ENCODE measurements at places on chromosomes 4 and X. TPM values are rescaled to one million over a fixed set of nuclear protein-coding genes. Genes with fewer than 3 reads are reported as not detected.
A peak's percentile ranks its signal among the peaks of the same experiment; 100 is the strongest.

GRCh38 chr4:102234243-102234838 lies 110.9 kb downstream of the SLC39A8 start:
- DNase-seq: no peak

GRCh38 chr4:52250154-52250553 lies 199.1 kb downstream of the SPATA18 start:
- peak; percentile 52 for DNase-seq

DNA sequence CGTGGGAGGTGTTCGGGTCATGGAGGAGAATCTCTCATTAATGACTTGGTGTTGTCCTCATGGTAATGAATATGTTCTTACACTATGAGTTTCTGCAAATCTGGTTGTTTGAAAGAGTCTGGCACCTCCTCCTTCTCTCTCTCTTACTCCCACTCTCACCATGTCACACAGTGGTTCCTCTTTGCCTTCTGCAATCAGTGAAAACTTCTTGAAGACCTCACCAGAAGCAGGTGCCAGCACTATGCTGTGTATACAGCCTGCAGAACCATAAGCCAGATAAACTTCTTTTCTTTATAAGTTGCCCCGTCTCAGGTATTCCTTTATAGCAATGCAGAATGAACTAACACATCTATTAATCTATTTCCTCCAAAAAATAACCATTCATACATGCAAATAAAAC lies 275.0 kb downstream of the ANTXR2 start:
- DNase-seq: no peak

- no peak for DNase-seq
Measured at GRCh38 chr4:31124008-31124585, 403.9 kb downstream of the PCDH7 start.

- no peak for DNase-seq
Measured at GRCh38 chr4:107708225-107708624, 11.8 kb downstream of the PAPSS1 start.

DNA sequence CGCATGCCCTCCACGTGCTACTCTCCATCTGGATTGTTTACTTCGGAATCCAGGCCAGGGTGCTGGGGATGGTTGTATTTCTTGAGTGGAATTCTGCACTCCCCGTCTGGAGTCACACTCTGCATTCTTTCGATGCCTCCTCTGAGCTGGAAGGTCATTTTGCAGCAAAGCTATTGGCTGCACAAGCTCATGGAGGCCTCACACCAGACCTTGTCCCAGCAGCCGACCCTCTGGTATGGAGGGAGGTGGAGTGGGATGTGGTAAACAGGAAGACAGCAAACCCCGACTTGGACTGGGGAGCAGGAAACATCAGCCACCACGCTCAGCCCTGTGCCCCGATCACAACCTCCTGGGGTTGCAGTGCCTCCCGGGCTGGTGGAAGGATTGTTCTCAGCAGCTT lies 225.3 kb upstream of the LNX1 start:
- DNase-seq: no peak

DNA sequence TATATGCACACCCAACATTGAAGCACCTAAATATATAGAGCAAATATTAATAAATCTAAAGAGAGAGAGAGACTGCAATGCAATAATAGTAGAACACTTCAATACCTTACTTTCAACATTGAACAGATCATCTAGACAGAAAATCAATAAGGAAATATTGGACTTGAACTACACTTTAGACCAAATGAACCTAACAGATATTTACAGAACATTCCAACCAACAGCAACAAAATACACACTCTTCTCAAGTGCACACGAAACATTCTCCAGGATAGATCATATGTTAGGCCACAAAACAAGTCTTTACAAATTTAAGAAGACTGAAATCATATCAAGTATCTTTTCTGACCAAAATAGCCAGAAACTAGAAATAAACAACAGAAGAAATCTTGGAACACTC lies 66.6 kb downstream of the CD99L2 start:
- DNase-seq: no peak

GRCh38 chr4:104941661-104942062 lies 205.0 kb upstream of the TET2 start:
- no peak for DNase-seq

GRCh38 chr4:84003046-84003445 lies 467.1 kb downstream of the GPAT3 start:
- DNase-seq: no peak

GRCh38 chr4:68148800-68149685 lies 19.4 kb upstream of the TMPRSS11F start:
- no peak for DNase-seq

DNA sequence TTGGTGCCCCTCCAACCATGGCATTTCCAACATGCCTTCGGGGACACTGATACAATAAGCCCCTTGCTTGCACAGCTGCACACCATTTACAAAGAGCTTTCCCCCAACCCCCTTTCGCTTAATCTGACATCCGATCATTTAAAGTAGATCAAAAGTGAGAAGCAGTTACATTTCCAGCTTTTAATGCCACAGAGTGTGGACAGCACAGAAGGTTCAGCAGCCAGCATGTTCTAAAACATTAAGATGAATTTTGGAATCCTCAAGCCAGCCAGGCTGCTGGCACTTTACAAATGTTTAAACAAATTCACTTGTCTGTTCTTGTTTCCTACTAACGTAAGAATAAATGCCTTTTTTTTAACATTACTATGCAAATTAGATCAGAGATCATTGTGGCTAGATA lies 284.4 kb upstream of the LDB2 start:
- DNase-seq: no peak

GRCh38 chrX:117919755-117920154 lies 196.9 kb downstream of the KLHL13 start:
- no peak for DNase-seq

GRCh38 chr4:55159851-55160250 lies 34.5 kb upstream of the KDR start:
- no peak for DNase-seq

GRCh38 chr4:98599617-98600205 lies 58.7 kb downstream of the TSPAN5 start:
- DNase-seq: no peak

DNA sequence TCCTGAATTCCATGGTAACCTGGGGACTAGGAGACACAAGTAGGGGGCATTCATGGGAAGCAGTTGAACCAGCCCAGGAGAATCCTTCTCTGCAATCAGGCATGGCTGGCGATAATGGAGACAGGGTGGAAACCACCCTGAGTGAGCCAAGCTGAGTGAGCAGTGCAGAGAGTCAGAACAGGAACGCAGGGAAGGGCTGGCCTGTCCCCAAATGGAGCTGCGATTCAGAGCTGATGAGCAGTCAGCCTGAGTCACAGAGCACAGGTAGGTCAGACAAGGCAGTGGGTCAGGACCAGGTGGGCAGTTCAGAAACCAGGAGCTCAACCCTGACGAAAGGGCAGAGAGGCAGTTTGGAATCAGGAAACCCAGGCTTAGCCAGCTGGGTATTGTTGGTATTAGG lies 129.0 kb downstream of the BTC start:
- DNase-seq: no peak

DNA sequence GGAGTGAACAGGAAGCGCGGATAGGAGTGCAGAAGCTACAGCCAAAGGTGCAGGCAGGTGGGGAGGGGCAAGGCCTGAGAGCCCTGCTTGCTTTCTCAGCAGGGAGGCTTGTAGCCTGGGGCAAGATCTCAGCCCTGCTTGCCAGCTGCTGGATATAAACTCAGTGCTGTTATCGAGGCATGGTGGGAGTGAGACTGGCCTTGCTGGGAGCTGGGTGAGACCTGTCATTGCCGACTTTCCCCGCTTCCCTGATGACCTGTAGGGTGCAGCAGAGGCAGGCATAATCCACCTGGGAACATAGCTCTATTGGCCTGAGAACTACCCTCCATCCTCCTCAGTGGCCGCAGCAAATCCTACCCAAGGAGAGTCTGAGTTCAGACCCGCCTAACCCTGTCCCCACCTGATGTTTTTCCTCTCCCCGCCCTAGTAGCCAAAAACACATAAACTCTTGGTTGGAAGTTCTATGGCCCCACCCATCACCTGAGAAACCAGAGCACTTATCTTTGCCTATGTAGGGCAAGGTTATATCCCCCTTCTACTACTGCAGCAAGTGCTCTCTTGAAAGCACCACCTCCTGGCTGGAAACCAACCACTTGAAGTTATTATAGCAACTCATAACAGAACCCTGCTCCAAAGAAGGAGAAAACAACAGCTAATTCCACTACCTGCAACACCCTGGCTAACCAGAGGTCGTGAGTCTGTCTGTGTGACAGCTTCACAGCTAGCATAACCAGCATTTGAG lies 80.7 kb downstream of the FHIP1A start:
- no peak for DNase-seq

- no peak for DNase-seq
Measured at GRCh38 chr4:80367737-80368136, 32.2 kb downstream of the CFAP299 start.

GRCh38 chr4:3243136-3243780 lies 5.7 kb upstream of the MSANTD1 start:
- no peak for DNase-seq

DNA sequence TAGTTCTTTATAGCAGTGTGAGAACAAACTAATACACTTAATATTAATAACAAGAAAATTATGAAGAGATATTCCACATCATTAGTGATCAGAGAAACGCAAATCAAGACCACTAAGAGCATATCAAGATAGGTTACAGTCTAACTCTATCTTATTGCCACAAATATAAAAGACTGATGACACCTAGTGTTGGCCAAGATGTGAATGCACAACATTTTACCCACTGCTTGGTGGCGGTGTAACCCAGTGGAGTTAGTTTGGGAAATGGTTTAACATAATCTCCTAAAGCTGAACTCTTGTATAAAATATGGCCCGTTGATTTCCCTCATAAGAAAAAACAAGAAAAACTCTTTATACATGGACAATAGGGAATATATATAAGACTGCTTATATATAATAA lies 92.4 kb downstream of the SLITRK2 start:
- no peak for DNase-seq

- no peak for DNase-seq
Measured at GRCh38 chr4:137896221-137896737, 345.9 kb downstream of the SLC7A11 start.

- no peak for DNase-seq
Measured at GRCh38 chr4:118254368-118254767, 98.4 kb downstream of the PRSS12 start.

TEX13B gene
- total RNA-seq: not detected

ADH1B gene
- total RNA-seq: 157 TPM

GYG2 gene
- total RNA-seq: 1.3 TPM

USP17L21 gene
- total RNA-seq: not detected

BTK gene
- 1.8 TPM for total RNA-seq

SOX3 gene
- not detected for total RNA-seq

ATP2B3 gene
- total RNA-seq: not detected

YIPF7 gene
- 1.00 TPM for total RNA-seq

GPR119 gene
- total RNA-seq: not detected

HMGB3 gene
- 9.0 TPM for total RNA-seq

SLC2A9 gene
- 8.8 TPM for total RNA-seq
